A549 treated with Mapracorat at 1 μM for 4 hours (cell line): ENCODE measurements at places on chromosomes 1 and 21. TPM values are rescaled to one million over a fixed set of nuclear protein-coding genes. Genes with fewer than 3 reads are reported as not detected.

Gene KCNJ6
- total RNA-seq = 3.1 to 4.7 TPM (median 4.0 TPM) in 5 replicates

Gene ICOSLG
- 2.9 to 4.4 TPM (median 4.0 TPM) in 5 replicates for total RNA-seq

Gene HNRNPU
- total RNA-seq = 324 to 427 TPM (median 342 TPM) in 5 replicates

Gene HES5
- not detected in 5 replicates for total RNA-seq

Gene SPATA1
- 1.0 to 1.9 TPM (median 1.1 TPM) in 3 of 5 replicates, not detected in the others for total RNA-seq

Gene RIPPLY3
- total RNA-seq = 0.30 to 0.78 TPM (median 0.47 TPM) in 5 replicates

Gene KCND3
- 0.01 to 0.02 TPM in 2 of 5 replicates, not detected in the others for total RNA-seq

Gene GPR52
- total RNA-seq = not detected in 5 replicates

Gene LENEP
- 0.34 TPM in 1 of 5 replicates, not detected in the others for total RNA-seq

Gene FALEC
- total RNA-seq = 0.29 TPM in 1 of 5 replicates, not detected in the others

Gene GBP4
- 0.07 to 0.08 TPM in 2 of 5 replicates, not detected in the others for total RNA-seq

Gene RASAL2
- total RNA-seq = 16.0 to 23.2 TPM (median 17.4 TPM) in 5 replicates

Gene OR6N1
- not detected in 5 replicates for total RNA-seq

Gene FCRLB
- 1.3 to 2.1 TPM (median 1.6 TPM) in 5 replicates for total RNA-seq

Gene CA6
- total RNA-seq = not detected in 5 replicates

Gene LMOD1
- total RNA-seq = not detected in 5 replicates

Gene TGFB2
- total RNA-seq = 10.2 to 14.8 TPM (median 12.8 TPM) in 5 replicates

Gene SLC9C2
- total RNA-seq = not detected in 5 replicates

Gene CD5L
- total RNA-seq = not detected in 5 replicates

Gene LRP8
- total RNA-seq = 32.8 to 42.4 TPM (median 38.9 TPM) in 5 replicates
